GM12878 (cell line): ENCODE measurements at places on chromosomes 7 and 10. TPM values are rescaled to one million over a fixed set of nuclear protein-coding genes. Genes with fewer than 3 reads are reported as not detected.

ABCB4 gene
- total RNA-seq, result 6.0 and 6.1 TPM in 2 replicates

ADAM12 gene
- total RNA-seq, result 0.62 TPM in 1 of 2 replicates, not detected in the other

LEP gene
- not detected in 2 replicates for total RNA-seq

MYOZ1 gene
- total RNA-seq, result 0.66 and 0.67 TPM in 2 replicates

CYP26C1 gene
- total RNA-seq, result 0.08 TPM in 1 of 2 replicates, not detected in the other

FOXI2 gene
- not detected in 2 replicates for total RNA-seq

IFT22 gene
- 9.5 and 10.3 TPM in 2 replicates for total RNA-seq

FLNC gene
- 0.21 and 0.32 TPM in 2 replicates for total RNA-seq

CDC14C gene
- total RNA-seq, result not detected in 2 replicates

SPOCK2 gene
- total RNA-seq, result 1.3 and 1.5 TPM in 2 replicates

SMO gene
- total RNA-seq, result 9.6 and 11.2 TPM in 2 replicates

ATOH7 gene
- total RNA-seq, result not detected in 2 replicates

DNAAF5 gene
- 35.6 and 38.3 TPM in 2 replicates for total RNA-seq

CYP2W1 gene
- total RNA-seq, result not detected in 2 replicates

DRGX gene
- total RNA-seq, result not detected in 2 replicates

GNAI1 gene
- 0.16 TPM in 1 of 2 replicates, not detected in the other for total RNA-seq

SHH gene
- not detected in 2 replicates for total RNA-seq

MBL2 gene
- total RNA-seq, result not detected in 2 replicates

HABP2 gene
- total RNA-seq, result 0.13 and 0.16 TPM in 2 replicates

CCL26 gene
- not detected in 2 replicates for total RNA-seq

GSAP gene
- 17.4 and 24.1 TPM in 2 replicates for total RNA-seq

NRP1 gene
- 0.77 and 1.3 TPM in 2 replicates for total RNA-seq

GIMAP8 gene
- 5.7 and 6.2 TPM in 2 replicates for total RNA-seq

IDI2 gene
- total RNA-seq, result not detected in 2 replicates

NEURL1 gene
- 0.05 and 0.13 TPM in 2 replicates for total RNA-seq

SPDYE2B gene
- not detected in 2 replicates for total RNA-seq

TMEM229A gene
- not detected in 2 replicates for total RNA-seq

CHRM2 gene
- total RNA-seq, result 0.05 TPM in 1 of 2 replicates, not detected in the other

SPDYE2 gene
- not detected in 2 replicates for total RNA-seq

PTPRN2 gene
- total RNA-seq, result not detected in 2 replicates

NKX1-2 gene
- total RNA-seq, result not detected in 2 replicates

CC2D2B gene
- total RNA-seq, result 0.72 and 0.80 TPM in 2 replicates

C10orf62 gene
- not detected in 2 replicates for total RNA-seq

NAT16 gene
- not detected in 2 replicates for total RNA-seq

RNF32 gene
- 3.2 and 3.7 TPM in 2 replicates for total RNA-seq

GPR146 gene
- 0.51 and 1.1 TPM in 2 replicates for total RNA-seq

OR2A1 gene
- not detected in 2 replicates for total RNA-seq

PPP1R3A gene
- not detected in 2 replicates for total RNA-seq

EN2 gene
- total RNA-seq, result not detected in 2 replicates

IGF2BP3 gene
- total RNA-seq, result 48.5 and 49.7 TPM in 2 replicates

STOX1 gene
- total RNA-seq, result 0.58 and 0.67 TPM in 2 replicates

LRRN3 gene
- 0.08 and 0.18 TPM in 2 replicates for total RNA-seq

OR2A12 gene
- total RNA-seq, result not detected in 2 replicates

ADGRA1 gene
- total RNA-seq, result not detected in 2 replicates

TMEM176B gene
- total RNA-seq, result 0.21 and 0.36 TPM in 2 replicates

LBX1 gene
- total RNA-seq, result not detected in 2 replicates

LIPM gene
- not detected in 2 replicates for total RNA-seq

LLCFC1 gene
- total RNA-seq, result not detected in 2 replicates

PROSER2 gene
- total RNA-seq, result 0.10 and 0.27 TPM in 2 replicates
